ENCODE measurements at places on chromosomes 12 and 14.

DNA sequence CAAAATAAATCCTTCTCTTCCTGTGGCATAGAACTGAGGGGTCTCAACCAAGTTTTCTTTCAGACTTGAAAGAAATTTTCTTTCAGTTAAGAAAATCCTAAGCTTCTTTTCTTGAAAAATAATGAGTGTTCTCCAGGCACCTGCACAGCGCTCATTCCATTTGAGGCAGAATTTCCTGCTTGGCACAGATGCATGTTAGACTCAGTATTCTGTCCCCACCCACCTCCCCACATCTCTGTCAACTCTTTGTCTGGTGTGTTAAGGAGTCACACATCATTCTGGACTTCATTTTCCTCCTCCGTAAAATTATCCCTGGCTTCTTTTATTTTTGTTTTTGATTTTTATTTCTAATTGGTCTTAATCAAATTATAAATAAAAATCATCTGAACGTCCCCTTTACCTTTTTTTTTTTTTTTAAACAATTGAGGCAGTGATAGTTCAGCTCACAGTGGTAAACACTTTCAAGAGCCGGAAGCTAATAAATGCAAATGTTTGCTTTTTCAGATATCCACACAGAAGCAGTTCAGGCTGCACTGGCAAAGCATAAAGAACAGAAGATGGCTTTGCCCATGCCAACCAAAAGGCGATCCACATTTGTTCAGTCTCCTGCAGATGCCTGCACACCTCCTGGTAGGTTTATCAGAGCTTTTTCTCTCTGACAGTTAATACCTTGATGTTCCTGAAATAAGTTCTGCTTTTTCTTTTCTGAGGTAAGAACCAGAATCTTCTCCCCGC lies 104.0 kb upstream of the ATF1 start:
- DNase-seq = no peak

DNA sequence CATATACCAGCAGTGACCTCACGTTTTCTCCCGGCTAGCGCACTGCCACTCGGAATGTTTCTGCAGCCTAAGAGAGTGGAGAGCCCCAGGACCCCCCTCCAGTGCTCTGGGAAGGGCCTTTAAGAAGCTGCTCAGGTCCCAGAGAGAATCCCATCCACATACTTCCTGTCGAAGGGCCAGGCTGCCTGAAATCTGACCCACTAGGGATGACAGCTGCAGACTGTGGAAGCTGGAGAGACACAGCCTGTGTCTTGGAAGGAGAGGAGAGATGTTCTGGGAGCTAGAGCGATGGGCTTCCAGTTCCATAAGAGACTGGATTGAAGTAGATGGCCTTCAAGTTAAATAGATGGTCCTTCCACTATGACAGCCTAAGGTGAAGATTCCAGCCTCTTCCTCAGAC lies 54.4 kb downstream of the IQSEC3 start:
- no peak for DNase-seq

DNA sequence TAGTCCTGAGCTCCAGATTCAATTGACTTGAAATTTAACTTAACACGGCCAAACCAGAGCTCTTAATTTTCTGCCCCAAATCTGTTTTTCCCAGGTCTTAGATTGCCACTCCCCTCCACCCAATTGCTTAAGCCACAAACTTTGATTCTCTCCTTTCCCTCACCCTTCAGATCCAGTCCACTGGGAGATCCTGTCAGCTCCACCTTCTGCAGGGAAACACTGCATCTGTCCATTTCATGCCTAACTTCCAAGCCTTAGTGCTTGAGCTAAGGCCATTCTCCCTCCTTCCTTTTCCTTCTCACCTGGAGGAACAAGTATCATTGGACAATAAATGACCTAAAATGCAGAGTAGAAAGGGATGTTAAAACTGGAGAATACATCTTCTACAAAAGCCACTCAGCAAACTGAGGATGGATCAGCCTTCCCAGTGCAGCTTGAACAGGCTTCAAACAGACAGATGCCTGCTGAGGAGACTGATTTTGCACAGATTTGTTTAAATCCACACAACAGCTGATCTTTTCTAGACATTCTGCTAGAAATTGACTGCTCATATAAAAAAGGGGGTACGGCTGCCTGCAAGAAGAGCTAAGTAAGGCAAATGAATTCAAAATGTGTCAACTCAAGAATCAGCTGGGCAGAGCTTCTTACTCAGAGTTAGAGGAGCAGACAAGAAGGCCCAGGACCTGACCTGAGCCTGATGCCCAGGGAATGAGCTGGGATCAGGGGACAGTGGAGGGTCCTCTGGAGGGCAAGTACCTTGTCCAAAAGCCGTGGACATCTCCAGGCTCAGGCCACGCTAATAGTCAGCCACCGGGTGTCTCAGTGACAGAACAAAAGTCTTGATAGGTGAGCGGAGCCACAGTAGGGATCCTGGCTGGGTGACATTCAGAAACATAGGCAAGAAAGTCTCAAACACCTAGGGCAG lies 81.3 kb upstream of the RIC8B start:
- DNase-seq = no peak

- no peak for DNase-seq
These were observed 412.5 kb downstream of the ZFP36L1 start for GRCh38 chr14:68380329-68380741.

GRCh38 chr14:61528591-61529021 lies 166.7 kb upstream of the HIF1A start:
- DNase-seq = no peak

DNA sequence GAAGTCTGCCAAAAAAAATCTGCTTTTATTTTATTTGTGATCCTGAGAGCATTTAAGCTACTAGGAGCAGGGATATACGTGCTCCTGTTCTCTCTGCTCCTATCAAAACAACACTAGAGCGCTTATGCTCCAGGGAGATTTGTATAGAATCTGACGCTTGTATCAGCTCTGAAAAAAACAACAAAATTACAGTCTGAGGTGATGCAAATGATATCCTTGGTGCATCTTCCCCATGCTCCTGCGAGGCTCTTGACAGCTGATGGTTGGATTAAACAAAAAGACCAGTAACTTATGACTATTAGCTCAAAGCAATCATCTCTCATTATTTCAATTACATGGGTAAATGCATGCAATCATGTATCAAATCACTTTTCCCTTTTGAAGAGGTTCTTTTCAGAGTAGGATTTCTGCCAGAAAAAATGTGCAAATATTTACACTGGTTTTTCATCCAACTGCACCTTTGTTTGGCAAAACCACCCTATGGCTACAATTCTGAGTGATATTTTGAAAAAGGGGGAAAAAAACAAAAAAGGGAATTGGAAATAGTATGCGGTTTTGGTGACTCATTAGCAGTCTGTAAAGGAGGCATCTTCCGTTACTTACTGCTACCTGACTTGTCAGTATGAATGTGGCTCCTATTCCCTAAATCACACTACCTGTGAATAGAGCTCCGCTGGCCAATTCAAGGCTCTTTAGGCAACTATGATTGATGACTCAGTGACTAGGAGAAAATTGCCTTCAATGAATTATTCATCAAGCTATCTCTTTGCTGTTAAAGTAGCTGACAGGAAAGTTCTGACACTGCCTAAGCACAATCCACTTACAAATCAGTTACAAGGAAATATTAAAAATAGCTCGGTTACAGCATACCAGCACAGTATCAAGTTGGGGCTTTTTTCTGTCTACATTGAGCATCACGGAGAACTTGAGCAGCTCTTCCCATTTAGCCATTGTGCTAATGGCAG lies 450.0 kb downstream of the FOXG1 start:
- no peak for DNase-seq

DNA sequence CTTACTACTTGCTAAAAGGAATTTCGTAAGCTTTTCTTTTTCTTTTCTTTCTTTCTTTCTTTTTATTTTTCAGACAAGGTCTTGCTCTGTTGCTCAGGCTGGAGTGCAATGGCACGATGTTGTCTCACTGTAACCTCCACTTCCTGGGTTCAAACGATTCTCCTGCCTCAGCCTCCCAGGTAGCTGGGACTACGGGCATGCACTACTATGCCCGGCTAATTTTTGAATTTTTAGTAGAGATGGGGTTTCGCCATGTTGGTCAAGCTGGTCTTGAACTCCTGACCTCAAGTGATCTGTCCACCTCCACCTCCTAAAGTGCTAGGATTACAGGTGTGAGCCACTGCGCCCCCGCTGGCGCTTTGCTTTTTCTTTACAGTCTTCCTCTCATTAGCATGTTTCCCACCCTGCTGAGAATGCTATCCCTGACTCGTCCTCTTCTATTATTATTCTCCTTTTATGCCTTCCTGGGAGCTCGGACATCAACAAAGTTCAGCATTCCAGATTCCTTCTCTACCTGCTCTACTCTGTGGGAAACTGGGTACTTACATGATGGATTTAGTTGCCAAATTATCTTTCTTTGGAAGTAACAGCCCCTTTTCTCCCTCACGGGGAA lies 3.1 kb downstream of the MTHFD1 start:
- DNase-seq = peak; percentile 90

DNA sequence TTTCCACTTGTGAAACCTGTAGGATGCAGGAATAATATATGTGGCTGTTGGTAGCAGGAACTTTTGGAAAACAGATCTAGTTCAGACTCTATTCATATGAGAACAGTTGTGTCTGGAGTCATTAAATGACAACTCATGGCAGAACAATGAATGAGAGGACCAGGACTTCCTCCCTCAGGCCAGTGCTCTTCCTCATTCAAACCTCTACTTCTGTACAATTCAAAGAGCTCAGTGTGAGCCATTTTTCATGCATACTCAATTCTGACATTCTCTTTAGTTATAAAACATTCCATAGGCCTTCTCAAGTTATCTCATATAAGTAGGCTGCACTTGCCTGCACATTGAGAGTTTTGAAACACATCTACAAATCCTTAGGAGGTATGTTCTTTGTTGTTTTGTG lies 1526.6 kb upstream of the FLRT2 start:
- no peak for DNase-seq

GRCh38 chr14:73438993-73439392 lies 19.4 kb downstream of the NUMB start:
- no peak for DNase-seq

- DNase-seq = no peak
These were observed 77.1 kb upstream of the SLC35F4 start for GRCh38 chr14:57943038-57943437.

DNA sequence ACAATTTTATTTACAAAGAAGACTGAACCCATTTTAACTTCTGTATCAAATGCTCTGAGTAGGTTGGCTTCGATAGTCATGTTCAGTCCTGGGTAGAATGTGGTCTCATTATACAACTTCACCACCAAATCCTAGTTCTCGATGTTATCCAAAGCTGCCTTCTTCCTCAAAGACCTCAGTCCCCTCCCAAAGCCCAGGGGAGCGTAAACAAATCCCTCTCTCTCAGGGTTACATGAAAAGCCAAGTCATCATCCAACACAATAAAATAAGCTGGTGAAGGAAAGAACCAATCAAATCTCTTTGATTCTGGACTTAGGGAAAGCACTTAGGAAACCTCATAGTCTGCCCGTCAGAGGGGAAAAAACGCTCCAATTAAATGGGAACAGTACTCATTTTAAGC lies 9.1 kb downstream of the PTCSC3 start:
- DNase-seq = peak; percentile 4

DNA sequence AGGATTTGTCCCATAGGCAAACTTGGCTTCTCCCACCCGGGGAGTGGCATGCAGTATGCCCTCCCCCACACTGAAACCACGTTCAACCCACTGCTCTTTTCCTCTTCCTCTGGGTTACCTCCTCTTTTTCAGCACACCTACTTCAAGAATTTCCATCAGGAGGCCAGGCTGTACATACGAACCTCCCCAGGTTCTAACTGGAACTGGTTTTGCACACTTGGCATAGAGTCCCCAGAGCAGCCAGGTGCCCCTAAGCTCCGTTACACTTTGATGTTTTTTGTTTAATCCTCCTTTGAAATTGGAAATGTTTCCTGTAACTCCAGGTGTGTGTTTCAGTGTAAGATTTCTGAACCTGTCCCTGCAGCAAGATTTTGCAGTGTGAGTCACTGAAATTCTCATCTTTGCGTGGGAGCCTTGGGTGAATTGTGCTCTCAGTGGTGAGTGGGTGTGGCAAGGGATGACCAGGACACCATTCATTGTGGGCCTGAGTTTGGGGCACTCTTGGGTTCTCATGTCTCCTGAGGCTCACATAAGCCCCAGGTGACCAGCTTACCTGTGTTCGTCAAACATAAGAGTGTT lies 18.2 kb downstream of the CD9 start:
- DNase-seq = no peak

DNA sequence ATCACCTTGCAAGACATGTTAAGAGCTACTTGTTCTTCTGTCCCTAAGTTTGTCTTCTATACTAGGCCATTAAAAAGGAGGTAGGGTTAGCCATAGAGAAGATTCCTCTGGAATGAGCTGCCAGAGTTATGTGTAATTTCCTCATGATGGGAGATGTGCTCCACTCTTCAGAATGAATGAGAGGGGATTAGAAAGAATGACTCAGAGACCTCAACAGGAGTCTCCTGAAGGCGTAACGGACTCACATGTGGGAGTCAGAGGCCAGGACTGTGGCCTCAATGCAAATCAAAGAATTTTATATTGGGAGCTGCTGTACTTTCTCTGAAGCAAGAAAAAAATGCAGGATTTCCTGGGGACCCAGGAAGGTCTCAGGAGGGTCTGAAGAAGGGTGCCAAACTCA lies 87.8 kb upstream of the ATXN7L3B start:
- DNase-seq = no peak

- no peak for DNase-seq
These were observed 71.6 kb downstream of the BBS10 start for GRCh38 chr12:76276499-76277151.

- no peak for DNase-seq
These were observed 10.6 kb upstream of the ATF1 start for GRCh38 chr12:50753232-50753769.

- no peak for DNase-seq
These were observed 253.4 kb downstream of the BTG1 start for GRCh38 chr12:91892081-91892855.

DNA sequence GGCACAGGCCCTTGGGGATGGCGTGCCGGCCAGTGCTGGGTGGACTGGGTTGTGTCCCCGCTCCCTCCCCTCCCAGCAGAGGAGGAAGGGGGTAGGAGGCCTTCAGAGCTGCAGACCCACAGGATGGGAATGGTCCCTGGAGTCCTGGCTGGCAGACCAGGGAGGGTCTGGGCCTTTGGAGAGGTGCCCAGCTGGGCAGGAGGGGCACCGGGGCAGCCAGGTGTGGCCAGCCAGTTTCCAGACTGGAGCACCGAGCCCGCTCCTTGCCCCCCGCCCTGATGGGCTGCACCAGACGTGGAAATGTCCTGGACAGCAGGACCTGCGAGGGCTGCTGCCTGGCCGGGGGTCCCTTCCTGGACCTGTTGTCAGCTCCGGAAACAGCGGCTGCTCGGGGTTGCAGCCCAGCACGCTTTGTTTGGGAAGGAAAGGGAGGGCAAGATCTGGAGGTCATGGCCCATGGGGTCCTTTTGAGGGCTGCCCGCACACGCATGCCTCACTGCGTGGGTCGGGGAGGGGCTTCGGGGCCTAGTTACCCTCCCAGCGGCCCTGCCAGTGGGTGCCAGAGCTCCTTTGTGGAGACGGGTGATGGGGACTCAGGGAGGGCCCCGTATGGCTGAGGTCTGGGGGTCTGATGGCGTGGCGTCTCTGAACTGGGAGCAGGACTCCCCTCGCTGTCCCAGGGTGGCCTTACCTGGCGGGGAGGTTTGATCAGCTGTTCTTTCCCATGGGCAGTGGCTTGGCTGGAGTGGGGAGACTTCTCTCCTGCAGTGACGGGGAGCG lies 9.1 kb downstream of the KIF26A start:
- no peak for DNase-seq

Measured in ELF-1 (cell line).